Muscle of leg (tissue), 16 donors: ENCODE measurements at places on chromosomes 6 and 20. TPM values are rescaled to one million over a fixed set of nuclear protein-coding genes. Genes with fewer than 3 reads are reported as not detected.

- DNase-seq = no peak
- H3K4me3 ChIP-seq = no peak overlapping the region
- H3K4me1 ChIP-seq = peaks cover 12% of the 10 kb centered on the region
Measured at GRCh38 chr20:22928679-22929078, 106.4 kb upstream of the SSTR4 start.

DNA sequence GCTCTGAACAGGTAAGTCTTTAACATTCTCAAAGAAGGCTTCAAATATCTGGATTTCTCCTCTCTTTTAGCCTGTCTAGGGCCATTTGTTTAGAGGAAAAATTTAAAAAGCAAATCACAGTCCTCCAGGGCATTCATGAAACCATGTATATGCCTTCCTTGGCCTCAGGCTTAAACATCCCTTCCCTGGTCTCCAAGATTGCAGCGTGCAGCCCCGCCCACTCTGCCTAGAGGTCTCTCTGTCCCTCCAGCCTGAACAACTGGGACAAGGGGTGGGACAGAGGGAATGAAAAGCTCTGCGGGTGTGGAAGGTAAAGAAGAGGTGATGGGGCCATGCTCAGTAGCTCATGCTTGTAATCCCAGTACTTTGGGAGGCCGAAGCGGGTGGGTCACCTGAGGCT, 9.8 kb upstream of the CBFA2T2 start:
- no peak overlapping the region for H3K27ac ChIP-seq
- no peaks in the 10 kb centered on the region for H3K36me3 ChIP-seq
- no peak for DNase-seq
- H3K27me3 ChIP-seq = peaks cover 5% of the 10 kb centered on the region
- peaks cover 4% of the 10 kb centered on the region for H3K4me1 ChIP-seq

- H3K4me3 ChIP-seq = no peak overlapping the region
- no peaks in the 10 kb centered on the region for H3K36me3 ChIP-seq
- H3K27ac ChIP-seq = no peak overlapping the region
- no peaks in the 10 kb centered on the region for H3K4me1 ChIP-seq
- DNase-seq = no peak
Measured at GRCh38 chr6:64580346-64580745, 944.7 kb downstream of the PHF3 start.

Gene BHLHE23
- not detected for total RNA-seq
